ENCODE measurements at places on chromosomes 4 and X.

DNA sequence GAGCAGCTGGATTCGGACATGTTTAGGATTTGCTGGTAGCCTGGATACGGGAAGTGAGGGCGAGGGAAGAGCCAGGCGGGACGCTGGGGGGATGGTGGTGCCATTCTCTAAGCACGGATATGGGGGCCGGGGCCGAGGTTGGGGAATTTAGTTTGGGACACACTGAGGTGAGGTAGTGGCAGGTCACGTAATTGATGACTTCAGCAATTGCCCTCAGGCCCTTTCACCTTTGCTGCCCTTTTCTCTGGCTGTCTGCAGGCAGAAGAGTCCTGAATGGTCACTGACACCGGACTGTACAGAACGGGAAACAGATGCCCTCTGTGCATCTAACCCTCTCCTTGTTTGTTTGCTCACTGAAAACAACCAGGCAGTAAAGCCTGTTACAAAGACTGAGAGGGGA, 16.9 kb upstream of the HMGB3 start:
- no peak for DNase-seq

DNA sequence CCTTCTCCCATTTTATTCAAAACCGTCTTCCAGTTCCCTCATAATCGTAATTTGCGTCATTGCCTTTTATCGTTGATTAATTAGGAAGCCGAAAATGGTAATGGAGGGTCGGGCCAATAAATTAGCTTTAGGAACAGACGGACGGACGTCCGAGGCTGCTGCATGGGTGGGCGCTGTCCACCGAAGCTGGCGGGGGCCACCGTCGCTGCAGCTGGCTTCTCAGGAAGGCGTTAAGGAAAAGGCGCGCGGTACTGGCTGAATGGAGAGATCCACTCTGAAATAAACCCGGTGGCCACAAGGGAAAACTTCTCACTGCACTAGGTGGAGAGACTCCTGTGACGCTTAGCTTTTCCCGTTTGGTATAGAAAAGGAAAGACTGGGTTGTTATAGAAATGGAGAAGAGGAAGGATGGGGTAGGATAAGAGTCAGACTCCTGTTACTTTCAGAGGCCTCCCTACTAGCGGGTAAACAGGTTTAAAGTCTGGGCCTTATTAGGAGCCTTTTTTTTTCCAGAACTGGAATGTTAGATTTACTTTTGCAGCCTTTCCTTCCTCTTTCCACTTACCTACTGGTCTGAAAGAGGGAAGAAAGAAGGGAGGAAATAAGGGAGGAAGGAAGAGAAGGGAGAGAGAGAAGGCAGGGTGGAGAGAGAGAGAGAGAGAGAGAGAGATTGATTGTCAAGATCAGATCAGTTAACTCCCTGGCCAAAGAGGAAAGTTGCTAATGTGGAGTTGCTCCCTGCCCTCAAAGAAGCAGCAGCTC, 11.3 kb upstream of the PRDM8 start:
- no peak for DNase-seq

- no peak for DNase-seq
Measured at GRCh38 chr4:182449930-182450439, 206.8 kb downstream of the TENM3 start.

- DNase-seq: no peak
Measured at GRCh38 chr4:107793996-107794395, 30.7 kb upstream of the SGMS2 start.

Measured in activated CD4-positive, alpha-beta memory T cell treated with anti-CD3 and anti-CD28 coated beads for 36 hours (primary cell).